Anterior cingulate cortex (tissue), 58 donors: ENCODE measurements at places on chromosomes 12 and 14.

GRCh38 chr12:93784339-93785086, 107.3 kb downstream of the CRADD start:
- no peak for DNase-seq

GRCh38 chr12:73950507-73950906, 587.1 kb upstream of the ATXN7L3B start:
- DNase-seq: no peak

GRCh38 chr12:109839444-109839843, 6.2 kb upstream of the TRPV4 start:
- DNase-seq: no peak

DNA sequence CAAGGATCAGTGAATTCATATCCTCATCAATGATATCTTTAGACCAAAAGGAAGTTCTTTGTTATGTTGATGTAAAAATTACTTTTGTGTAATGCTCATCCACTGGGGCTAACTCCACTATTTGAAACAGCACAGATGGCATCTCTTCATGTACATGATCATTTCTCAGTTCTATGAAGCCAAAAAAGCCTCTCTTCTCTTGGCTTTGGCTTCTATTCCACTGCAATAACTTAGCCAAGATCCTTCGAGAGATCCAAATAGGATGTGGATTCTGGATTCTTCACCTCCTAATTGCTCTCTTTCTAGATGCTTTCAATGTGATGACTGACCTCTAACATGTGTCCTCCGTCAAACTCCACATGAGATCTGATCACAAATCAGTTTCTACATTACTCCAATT, 851.2 kb downstream of the GALC start:
- DNase-seq: no peak

DNA sequence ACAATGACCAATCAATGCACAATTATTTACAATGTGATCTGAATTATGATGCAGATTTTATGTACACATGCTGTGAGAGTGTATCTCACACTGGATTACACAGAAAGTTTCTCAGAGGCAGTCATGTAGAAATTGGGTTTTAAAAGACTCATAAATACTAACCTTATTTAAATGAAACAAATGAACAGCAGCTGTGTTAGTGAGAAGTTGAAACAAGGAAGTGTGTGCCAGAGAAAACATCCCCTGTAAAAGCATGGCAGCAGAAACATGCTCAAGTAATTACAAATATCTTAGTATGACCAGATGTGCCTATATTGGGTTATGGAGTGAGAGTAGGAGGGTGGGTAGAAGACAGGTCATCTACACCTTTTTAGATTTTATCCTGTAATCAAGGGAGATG, 723.7 kb downstream of the C12orf50 start:
- no peak for DNase-seq

DNA sequence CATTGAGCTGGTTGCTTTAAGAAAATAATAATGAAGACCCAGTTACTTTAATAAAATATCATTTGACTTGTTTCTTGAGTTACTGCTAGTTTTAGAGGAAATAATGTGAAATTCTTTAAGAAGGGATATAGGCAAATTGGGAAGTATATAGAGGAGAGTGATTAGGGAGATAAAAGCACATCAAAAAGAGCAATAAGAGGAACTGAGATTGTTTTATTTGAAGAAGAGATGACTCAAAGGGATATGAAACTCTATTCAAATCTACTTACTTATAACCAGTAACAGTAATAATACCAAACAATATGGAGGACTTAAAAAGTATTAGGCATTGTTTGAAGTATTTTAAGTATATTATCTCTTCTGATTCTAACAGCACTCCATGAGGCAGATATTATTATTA, 37.1 kb downstream of the LRRK2 start:
- no peak for DNase-seq

DNA sequence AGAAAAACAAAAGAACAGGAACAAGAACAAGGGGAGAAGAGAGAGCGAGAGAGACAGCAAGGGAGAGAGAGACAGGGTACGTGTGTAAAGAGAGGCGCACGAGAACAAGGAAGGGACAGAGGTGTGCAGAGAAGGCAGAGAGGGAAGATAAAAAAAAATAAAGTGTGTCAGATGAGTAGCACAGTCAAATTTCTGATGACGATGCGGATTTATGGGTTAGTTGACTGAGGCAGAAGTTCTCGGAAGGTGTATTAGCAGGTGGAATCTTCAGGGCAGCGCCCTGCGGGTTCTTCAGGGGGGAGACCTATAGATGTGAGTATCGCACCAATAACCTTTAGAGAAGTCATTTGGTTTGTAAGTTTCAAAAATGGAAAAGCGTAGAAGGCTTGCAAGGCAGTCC, 44.8 kb downstream of the PRKAB1 start:
- DNase-seq: no peak

DNA sequence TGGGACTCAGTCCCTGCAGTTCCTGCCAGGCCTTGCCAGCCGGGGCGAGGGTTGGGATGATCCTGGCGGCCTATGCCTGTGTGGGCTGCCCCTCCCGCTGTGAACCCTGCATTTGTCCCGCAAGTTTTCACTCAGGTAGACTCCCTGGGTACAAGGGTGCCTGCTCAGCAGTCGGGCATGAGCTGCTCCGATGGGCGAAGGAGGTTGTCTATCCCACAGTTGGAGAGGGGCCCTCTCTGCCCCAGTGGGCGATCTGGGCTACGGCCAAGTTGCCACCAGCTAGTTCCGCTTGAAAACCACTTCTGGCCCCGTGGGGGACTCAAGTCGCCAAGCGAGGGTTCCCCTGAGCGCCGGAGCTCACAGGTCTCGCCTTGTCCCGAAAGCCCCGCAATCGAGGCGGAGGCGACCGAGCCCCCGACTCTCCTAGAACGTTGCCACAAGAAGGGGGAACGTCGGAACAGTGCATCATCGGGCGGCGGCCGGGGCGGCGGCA, 365 bp upstream of the TPI1 start:
- no peak for DNase-seq

DNA sequence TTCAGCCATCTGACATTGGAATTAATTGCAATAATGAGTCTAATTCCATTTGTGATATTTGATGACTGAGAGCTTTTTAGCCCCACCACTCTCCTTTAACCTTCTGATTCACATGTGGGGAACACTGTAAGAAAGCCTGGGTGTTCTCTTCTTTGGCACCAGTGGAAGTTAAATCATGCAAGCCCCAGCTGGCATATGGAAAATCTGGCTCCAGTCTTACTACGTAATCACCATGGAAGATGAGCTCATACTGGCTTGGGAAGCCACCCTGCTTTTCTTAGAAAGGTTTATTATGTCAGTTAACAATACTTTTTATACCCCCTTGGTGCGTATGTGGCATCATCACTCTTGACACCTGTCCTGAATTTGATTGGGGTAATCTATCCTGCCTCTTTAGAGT, 479.3 kb downstream of the SLC16A7 start:
- no peak for DNase-seq

DNA sequence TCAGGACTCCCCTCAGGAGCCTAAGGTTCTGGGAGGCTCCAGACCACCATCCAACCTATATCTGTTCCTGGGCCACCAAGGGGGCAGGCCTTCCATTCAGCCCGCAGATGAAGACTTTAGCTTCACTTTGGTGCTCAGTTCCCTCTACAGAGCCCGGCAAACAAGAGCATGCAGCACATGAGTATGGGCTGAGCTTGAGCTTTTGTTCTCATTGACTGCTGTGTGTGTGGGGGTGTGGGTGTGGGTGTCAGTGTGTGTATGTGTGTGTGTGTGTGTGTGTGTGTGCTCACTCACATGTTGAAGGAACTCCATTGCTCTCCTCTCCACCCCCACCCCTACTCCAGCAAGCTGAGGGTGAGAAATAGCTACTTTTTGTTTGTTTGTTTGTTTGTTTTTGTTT, 219.1 kb downstream of the ZFP36L1 start:
- DNase-seq: no peak

GRCh38 chr14:29425705-29426482, 501.8 kb downstream of the PRKD1 start:
- DNase-seq: no peak

DNA sequence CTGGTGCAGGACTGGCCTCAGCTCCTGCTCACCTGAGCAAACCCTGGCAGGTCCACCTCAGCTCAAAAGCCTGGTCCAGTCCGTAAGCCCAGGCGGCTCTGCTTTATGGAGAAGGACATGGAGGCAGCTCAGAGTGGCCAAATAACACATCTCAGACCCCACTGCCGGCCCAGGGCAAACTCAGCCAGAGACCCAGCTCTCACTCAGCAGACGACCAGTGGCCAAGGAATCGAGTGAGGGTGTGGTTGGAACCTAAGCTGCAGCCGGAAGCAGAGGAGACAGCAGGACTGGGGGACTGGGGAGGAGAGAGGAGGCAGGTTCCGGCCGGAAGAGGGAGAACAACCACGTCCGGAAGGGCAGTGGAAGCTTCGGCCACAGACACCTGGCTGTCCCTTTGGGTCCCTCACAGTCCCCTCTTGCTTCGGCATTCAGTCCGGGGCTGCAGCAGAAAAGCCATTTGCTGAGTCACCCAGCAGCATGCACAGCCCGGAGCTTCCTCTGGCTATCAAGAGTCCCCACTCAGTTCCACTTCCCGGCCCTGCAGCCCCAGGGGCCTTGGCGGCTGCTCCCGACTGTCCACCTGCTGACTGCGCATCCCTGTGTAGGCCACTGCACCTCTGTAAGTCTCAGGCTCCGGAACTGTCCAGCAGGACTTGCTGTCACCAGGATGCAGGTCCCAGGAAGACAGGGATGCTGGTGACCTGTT, 104.0 kb downstream of the CALM1 start:
- no peak for DNase-seq

- no peak for DNase-seq
Measured at GRCh38 chr14:100612986-100613385, 25.8 kb upstream of the BEGAIN start.

- no peak for DNase-seq
Measured at GRCh38 chr12:132354211-132354981, 25.0 kb upstream of the GALNT9 start.

- no peak for DNase-seq
Measured at GRCh38 chr12:80634903-80635302, 72.5 kb upstream of the MYF6 start.

GRCh38 chr14:100662879-100663760, 63.6 kb upstream of the DLK1 start:
- DNase-seq: no peak

DNA sequence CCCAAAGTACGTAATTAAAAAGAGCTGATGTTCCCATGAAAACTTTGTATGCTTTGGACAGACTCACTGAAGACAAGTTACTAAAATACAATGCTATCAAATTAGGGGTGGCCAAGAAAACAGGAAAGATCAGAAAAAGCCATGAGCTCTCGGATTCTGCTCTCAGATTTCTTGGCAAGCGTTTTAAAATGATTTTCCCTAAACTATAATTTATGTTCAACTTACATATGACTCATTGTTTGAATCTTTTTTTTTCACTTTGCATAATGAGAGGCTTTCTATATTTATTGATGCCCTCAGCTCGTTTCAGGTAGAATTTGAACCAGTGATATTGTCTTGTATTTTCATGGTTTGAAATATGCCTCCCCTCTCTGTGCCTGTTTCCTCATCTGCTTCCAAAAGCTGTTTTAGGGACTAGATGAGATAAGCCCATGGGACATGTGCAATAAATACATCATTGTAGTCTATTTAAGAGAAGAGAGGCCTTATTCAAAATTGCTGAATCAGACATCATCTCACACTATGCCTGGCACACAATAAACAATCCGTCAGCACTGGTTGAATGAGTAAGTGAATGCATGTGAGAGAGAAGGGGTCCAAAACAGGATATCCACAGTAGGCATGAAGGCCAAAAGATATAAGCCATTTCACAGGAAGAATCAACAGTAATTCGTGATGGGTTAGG, 4.7 kb upstream of the IPO8 start:
- DNase-seq: no peak
